ENCODE measurements at places on chromosomes 11 and 22.

DNA sequence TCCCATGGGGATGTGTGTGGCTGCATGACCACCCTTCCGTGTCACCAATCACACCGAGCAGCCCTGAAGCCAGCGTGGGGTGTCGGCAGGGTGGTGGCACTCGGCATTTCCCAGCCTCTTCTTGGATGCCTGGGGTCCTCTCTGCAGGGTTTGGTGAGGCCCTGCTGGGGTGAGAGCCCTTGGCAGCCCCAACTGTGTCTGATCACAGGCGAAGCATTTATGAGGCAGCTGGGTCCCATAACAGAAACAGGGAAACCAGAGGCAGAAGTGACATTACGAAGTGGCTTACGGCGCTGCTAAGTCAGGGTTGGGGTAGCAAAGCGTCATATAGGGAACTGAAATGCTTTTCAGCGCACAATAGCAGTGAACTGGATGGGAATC lies 92.3 kb upstream of the SEPTIN5 start:
- no peak for DNase-seq

DNA sequence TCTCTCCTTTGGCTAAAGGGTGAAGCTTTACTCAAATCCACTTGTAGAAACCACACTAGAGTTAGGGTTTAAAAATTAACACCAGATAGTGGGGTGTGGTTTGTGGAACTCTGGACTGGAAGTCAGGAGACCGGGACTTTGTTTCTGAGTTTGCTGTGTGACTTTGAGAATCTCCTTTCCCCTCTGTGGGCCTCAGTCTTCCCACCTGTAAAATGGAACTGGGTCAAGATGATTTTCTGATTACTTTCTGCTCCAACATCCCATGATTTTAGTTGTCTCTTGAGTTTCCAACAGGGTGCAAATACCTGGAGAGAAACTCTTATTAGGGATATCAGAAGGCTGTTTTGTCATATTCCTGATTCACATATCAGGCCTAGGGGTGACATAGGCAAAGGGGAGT lies 301.0 kb downstream of the MIAT start:
- no peak for DNase-seq

GRCh38 chr11:61377461-61378160 lies 14.8 kb upstream of the TMEM216 start:
- DNase-seq = no peak

DNA sequence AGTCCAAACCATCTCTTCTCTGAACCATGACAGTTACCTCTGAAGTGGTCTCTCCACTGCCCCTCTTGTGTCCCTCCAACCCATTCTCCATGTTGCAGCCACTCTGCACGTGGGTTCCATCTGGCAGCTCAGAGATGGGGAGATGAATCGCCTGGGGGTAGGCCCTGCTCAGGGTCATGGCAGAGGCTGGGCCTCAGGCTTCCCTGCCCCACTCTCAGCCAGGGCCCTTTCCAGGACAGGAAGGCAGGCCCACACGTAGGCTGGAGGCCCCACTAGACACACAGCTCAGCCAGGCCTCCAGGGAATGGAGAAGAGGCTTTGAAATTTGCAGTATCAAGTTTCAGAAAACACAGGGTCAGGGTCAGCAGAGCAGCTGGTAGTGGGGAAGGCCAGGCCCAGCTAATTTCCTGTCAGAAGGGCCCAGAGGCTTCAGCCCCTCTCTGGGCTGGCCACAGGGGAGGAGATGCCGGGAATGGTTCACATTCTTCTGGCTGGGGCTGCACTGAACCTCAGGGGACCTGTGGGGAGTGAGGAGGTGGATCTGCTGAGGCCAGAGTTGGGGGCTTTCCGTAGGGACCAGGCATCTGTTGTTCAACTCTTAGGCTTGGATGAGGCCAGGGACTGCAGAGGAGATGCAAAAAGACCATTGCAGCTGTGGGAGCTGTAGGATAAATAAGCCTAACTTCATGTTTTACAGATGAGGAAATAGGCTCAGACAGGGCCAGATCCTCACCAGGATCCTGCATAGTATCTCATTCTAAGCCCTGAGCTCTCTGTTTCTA lies 101.6 kb downstream of the SWAP70 start:
- DNase-seq = no peak

DNA sequence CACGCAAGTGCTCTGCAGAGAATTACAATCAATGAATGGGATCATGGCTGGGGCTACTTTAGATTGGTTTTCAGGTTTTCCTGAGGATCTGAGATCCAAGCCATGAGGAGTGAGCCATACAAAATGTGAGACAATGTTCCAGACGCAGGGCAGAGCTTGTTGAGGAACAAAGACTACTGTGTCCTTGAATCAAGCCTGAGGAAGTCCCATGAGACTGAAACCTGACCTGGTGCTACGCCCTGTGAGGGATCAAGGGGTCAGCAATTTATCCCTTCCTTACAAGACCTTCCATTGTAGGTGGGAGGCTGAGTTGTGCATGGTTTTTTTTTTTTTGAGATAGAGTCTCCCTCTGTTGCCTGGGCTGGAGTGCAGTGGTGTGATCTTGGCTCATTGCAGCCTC lies 2.1 kb downstream of the INCENP start:
- DNase-seq = no peak
